ENCODE measurements at places on chromosomes 1 and 21. TPM values are rescaled to one million over a fixed set of nuclear protein-coding genes. Genes with fewer than 3 reads are reported as not detected.

- H3K4me1 ChIP-seq: peaks cover 28% of the 10 kb centered on the region
- H3K36me3 ChIP-seq: no peaks in the 10 kb centered on the region
- no peaks in the 10 kb centered on the region for H3K27me3 ChIP-seq
- no peak overlapping the region for H3K27ac ChIP-seq
- no peak for DNase-seq
- no peak overlapping the region for H3K4me3 ChIP-seq
Measured at GRCh38 chr1:63835128-63835527, 61.3 kb downstream of the ROR1 start.

DNA sequence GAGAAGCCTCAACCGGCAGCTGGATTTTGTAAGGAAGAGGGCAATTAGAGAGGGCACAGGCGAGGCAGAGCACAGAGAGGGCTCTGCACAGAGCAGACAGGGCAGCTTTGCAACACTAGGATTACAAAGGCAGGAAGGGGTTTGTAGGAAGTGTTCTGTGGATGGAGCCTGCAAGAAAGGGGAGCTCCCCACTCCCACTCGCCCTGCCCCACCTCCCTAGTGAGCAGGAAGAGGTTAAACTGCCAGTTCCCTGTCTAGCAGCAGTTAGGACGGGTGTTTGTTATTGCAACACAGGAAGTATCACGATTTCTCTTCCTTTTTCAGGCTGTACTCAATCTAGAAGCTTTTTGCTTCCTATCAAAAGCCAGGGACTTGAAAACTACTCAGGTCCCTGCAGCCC lies 63.3 kb upstream of the LRRC8D start:
- peaks cover 8% of the 10 kb centered on the region for H3K4me1 ChIP-seq
- no peaks in the 10 kb centered on the region for H3K27me3 ChIP-seq
- no peak for DNase-seq
- H3K4me3 ChIP-seq: no peak overlapping the region
- H3K27ac ChIP-seq: no peak overlapping the region

DNA sequence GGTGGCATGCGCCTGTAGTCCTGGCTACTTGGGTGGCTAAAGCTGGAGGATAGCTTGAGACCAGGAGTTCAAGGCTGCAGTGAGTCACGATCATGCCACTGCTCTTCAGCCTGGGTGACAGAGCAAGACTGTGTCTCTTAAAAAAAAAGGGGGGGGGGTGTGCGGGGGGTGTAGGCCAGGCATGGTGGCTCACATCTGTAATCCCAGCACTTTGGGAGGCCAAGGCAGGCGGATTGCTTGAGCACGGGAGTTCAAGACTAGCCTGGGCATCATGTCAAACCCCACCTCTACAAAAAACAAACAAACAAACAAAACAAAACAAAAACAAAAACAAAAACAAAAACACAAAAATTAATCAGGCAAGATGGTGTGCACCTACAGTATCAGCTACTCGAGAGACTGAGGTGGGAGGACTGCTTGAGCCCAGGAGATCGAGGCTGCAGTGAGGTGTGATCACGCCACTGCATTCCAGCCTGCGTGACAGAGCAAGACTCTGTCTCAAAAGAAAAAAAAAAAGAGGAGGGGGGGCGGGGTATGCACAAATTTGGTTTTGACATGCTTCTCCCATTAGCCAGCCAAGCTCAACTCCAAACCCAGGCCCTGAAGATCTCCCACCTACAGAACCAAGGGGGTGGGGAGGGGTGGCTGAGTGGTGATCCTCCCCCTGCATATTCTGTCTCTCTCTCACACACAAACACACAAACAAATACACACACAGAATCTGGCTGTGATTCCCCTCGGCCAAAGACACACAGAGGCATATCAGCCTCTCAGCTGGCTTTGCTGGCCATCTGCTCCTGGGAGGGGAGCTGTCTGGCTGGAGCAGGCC lies 3.1 kb downstream of the PTAFR start:
- no peak overlapping the region for H3K27ac ChIP-seq
- no peak overlapping the region for H3K4me3 ChIP-seq
- no peak for DNase-seq
- H3K4me1 ChIP-seq: peaks cover 21% of the 10 kb centered on the region
- H3K36me3 ChIP-seq: no peaks in the 10 kb centered on the region

GRCh38 chr1:3219791-3220467 lies 150.9 kb downstream of the PRDM16 start:
- peak overlapping the region; percentile 98 for H3K27ac ChIP-seq
- H3K4me1 ChIP-seq: peaks cover 84% of the 10 kb centered on the region
- no peaks in the 10 kb centered on the region for H3K36me3 ChIP-seq
- peak; percentile 37 for DNase-seq
- H3K27me3 ChIP-seq: no peaks in the 10 kb centered on the region
- H3K4me3 ChIP-seq: no peak overlapping the region

- no peaks in the 10 kb centered on the region for H3K36me3 ChIP-seq
- peak within 1 kb of the TSS; percentile 59 for H3K27ac ChIP-seq
- H3K4me1 ChIP-seq: peaks cover 20% of the 10 kb centered on the region
- DNase-seq: peak; percentile 69
- peak within 1 kb of the TSS; percentile 56 for H3K4me3 ChIP-seq
Measured at GRCh38 chr1:56644919-56645676, at the start of gene PRKAA2. PRKAA2 (plus strand) TSS chr1:56645314; CDS start chr1:56645388, 74 bp downstream.

- H3K27ac ChIP-seq: no peak within 1 kb of the TSS
- peaks cover 37% of the 10 kb centered on the region for H3K4me1 ChIP-seq
- no peaks in the 10 kb centered on the region for H3K36me3 ChIP-seq
Measured at GRCh38 chr1:34164771-34165391, at the start of gene CSMD2. CSMD2 (minus strand) TSS chr1:34165230; CDS start chr1:34165097, 133 bp downstream.

DNA sequence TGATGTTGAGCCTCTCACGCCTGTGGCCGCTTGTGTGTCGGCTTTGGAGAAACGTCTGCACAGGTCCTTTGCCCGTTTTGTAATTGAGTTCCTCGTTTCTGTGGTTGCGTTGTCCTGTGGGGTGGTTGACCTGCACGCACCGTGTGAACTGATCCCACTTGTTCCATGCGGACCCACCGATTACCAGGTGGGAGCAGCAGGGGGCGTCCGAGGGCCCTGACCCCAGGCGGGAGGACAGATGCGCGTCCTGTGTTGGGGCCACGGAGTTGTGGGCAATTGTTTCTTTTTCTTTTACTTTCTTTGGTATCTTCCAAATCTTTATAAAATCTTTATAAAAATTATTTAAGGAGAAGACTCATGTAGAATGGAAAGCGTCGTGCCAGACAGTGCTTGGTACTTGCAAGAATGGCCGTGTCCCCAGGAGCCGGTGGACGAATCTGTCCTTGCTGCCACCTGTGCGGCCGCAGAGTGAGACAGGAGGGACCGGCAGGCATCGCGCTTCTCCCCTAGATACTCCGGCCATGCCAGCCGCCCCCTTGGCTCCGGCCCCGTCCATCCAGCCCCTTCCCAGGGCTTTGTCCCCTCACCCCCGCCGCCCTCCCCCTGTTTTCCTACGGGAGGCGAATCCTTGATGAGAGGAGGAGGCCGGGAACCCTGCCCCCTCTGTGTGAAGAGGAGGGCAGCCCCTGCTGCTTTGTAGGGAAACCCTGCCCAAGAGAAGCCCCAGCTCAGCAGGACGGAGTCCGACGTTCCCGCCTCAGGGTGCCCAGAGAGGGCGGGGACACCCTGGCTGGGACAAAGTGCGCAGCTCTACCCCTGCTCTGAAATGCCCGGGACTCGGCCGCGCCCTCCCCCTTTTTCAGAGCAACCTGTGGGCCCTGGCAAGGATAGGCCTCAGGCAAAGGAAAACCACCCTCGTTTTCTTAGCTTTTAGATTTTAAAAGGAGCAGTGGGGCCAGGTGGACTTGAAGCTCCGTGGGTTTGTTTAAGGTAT lies 41.7 kb downstream of the PRKCZ start:
- H3K27me3 ChIP-seq: no peaks in the 10 kb centered on the region
- H3K27ac ChIP-seq: no peak overlapping the region
- no peak overlapping the region for H3K4me3 ChIP-seq
- no peaks in the 10 kb centered on the region for H3K4me1 ChIP-seq
- DNase-seq: peak; percentile 44

DNA sequence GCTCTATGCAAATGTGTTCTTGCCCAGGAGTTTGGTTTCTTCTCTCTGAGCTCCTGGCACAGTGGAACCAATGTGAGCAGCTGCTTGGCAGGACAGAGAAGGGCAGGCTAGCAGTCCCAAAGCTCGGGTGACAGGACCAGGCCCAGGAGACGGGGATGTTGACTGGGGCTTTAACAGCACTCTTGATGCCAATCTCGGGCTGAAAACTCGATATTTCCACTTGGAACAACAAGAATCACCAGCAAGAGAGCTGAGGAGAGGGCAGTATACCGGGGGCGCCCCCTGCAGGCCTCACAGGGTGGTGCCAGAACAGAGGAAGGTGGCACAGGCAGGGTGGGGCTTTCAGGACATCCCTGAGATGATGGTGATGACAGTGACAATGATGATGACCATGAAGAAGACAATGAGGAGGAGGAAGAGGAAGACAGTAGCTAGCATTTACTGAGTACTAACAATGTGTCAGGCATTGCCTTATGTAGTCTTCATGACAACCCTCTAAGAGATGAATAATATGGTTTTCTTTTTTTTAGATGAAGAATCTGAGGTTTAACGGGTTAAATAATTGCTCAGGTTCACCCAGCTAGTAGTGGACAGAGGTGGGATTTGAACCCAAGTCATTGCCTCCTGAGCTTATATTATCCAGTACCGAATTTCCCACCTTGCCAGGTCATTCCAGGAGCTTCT lies 2.7 kb upstream of the KCNJ9 start:
- DNase-seq: peak; percentile 59
- no peaks in the 10 kb centered on the region for H3K36me3 ChIP-seq
- H3K4me1 ChIP-seq: peaks cover 6% of the 10 kb centered on the region

DNA sequence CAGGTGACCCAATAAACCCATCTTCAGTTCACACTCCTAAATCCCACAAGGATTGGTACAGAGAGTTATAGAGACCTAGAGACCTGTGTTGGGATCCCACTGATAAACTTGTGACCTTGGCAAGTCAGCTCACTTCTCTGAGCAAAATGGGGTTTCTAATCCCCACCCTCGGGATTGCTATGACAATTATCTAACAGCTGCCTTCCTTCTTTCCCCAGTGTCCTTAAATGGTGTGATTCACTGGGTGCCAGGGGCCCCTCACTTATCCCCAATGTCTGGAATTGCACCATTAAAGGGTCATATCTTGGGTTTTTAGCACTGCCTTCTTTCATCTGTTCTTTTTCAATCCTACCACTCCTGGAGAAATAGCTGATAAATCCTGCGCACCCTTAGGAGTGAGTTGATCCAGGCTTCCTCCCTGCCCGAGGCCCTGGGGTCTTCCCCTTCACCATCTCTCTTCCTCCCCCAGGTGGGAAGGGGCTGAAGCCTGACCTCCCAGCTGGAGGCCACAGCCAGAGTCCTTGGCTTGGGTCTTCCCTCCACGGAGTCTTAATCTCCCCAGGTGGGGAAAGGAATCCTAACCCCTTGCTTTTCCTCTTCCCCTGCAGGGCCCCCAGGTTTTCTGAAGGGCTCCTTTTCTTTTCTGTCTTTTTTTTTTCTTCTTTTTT lies 39.7 kb downstream of the LACTBL1 start:
- H3K36me3 ChIP-seq: no peaks in the 10 kb centered on the region
- no peak overlapping the region for H3K4me3 ChIP-seq
- no peaks in the 10 kb centered on the region for H3K4me1 ChIP-seq
- DNase-seq: no peak
- no peak overlapping the region for H3K27ac ChIP-seq

DNA sequence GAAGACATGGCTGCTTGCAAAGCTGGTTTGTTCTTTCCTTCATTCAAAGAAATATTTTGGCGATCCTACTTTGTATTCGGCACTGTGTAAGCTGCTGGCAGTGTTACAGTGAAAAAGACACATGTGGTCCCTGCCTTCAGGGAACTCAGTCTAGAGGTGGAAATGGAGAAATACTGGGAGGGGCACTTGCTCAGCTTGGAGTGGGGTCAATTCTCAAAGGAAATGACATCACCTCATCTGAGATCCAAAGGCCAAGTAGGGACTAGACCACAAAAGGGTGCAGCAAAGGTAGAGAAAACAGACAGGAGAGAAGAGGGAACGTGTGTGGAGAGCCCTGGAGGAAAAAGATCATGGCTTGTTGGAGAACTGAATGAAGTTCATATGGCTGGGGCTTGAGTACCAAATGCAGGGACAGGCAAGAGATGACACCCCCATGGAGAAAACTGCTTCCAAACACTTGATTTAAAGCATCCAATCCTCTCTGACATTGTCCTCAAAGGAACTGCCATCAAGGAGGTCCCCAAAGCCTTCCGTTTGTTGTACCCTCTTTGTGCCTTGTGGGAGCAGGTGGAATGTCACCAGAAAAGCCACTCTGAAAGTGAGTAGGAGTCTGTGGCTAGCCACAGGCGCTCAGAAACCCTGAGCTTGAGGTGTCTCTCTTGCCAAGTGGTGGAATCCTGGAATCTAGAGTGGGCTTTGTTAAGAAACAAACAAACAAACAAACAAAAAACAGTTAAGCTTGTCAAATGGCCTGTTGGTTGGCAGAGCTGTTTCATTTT lies 48.3 kb upstream of the TDRD10 start:
- H3K27me3 ChIP-seq: no peaks in the 10 kb centered on the region
- no peaks in the 10 kb centered on the region for H3K4me1 ChIP-seq
- no peaks in the 10 kb centered on the region for H3K36me3 ChIP-seq

- H3K4me3 ChIP-seq: peak overlapping the region; percentile 16
- no peaks in the 10 kb centered on the region for H3K36me3 ChIP-seq
- peak; percentile 72 for DNase-seq
- H3K27ac ChIP-seq: peak overlapping the region; percentile 23
Measured at GRCh38 chr1:207959141-207959825, 48.4 kb upstream of the CD34 start.

GRCh38 chr21:27134516-27134915 lies 167.6 kb upstream of the ADAMTS5 start:
- no peak overlapping the region for H3K4me3 ChIP-seq
- H3K4me1 ChIP-seq: peaks cover 8% of the 10 kb centered on the region
- H3K27me3 ChIP-seq: no peaks in the 10 kb centered on the region

DNA sequence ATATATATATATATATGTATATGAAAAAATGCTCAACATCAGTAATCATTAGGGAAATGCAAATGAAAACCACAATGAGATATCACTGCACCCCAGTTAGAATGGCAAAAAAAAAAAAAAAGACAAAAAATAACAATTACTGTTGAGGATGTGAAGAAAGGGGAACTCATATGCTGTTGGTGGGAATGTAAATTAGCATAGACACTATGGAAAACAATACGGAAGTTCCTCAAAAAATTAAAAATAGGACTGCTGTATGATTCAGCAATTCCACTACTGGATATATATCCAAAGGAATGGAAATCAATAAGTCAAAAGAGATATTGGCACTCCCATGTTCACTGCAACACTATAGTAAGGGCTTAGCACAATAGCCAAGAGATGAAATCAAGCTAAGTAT lies 41.5 kb upstream of the CTBS start:
- no peak for DNase-seq
- H3K4me3 ChIP-seq: no peak overlapping the region
- H3K36me3 ChIP-seq: no peaks in the 10 kb centered on the region
- peaks cover 12% of the 10 kb centered on the region for H3K4me1 ChIP-seq
- no peak overlapping the region for H3K27ac ChIP-seq

CYP4Z1 gene
- total RNA-seq: 0.52 TPM

BRINP3 gene
- total RNA-seq: not detected

WDR64 gene
- not detected for total RNA-seq

TAS1R1 gene
- not detected for total RNA-seq

OLIG2 gene
- total RNA-seq: not detected

SGIP1 gene
- not detected for total RNA-seq

MYOC gene
- total RNA-seq: 1.3 TPM
